ENCODE measurements at places on chromosomes 12 and 14. TPM values are rescaled to one million over a fixed set of nuclear protein-coding genes. Genes with fewer than 3 reads are reported as not detected.
A peak's percentile ranks its signal among the peaks of the same experiment; 100 is the strongest.

GRCh38 chr14:52049721-52050588, 18.9 kb downstream of the NID2 start:
- no peak for DNase-seq

- no peak for DNase-seq
These were observed 350.1 kb upstream of the ATP2B1 start for GRCh38 chr12:90058704-90059103.

GRCh38 chr12:24561882-24562770, 386.8 kb downstream of the BCAT1 start:
- DNase-seq, result peak; percentile 66

DNA sequence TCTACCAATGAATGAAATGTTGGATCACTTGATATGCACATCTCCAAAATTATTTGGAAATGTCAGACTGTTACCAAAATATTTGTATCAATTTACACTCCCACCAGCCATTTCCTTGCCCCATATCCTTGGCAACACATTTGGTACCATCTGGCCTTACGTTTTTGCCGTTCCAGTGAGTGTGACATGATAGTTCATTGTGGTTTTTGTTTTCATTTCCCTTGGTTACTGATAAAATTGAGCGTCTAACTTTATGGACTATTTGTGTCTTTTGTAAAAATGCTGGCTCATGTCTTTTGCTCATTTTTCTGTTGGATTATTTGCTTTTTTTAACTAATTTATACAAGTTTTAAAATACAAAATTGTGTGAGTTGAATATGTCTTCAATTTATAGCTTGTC, 11.0 kb downstream of the KLHDC1 start:
- DNase-seq, result no peak

- no peak for DNase-seq
These were observed 38.3 kb downstream of the TTC7B start for GRCh38 chr14:90777830-90778485.

DNA sequence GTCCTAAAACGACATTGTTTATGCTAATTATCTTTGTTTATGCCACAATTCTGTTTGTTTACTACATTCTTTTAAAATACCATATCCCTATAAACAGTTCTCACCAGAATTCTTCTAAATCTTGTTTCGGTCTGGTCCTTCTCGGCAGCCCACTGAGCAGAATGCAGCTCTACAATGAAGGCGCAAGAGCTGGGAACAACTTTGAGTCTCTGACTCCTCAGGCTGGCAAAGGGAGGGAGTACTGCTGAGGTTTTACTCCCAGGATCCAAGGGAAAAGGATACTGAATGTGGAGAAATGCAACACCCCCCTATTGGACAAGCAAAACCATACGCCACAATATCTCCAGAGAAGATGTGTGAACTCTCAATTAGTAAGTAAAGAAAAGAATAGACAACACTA, 5.4 kb downstream of the SOX5 start:
- DNase-seq, result no peak

DNA sequence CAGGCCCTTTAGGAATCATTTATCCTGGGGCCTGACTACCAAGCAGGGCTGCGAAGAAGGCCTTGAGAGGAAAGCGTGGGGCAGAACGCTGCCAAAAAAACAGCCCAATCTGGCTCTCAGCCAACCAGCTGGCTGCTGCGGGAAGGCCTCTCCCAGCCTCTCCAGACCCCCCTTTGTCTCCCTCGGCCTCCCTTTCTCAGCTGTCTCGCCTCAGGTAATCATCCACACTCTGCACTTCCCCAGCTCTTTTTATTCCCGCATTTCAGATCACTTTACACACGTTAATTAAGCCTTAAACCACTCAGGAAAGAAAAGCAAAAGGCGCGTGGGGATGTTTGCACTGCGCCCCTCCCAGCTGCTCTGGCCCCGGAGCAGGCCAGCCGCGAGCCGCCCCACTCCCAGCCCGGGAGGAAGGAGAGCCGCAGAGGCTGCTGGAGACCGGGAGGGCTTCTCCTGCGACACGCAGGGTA, 208.2 kb upstream of the FOXN3 start:
- DNase-seq, result no peak

DNA sequence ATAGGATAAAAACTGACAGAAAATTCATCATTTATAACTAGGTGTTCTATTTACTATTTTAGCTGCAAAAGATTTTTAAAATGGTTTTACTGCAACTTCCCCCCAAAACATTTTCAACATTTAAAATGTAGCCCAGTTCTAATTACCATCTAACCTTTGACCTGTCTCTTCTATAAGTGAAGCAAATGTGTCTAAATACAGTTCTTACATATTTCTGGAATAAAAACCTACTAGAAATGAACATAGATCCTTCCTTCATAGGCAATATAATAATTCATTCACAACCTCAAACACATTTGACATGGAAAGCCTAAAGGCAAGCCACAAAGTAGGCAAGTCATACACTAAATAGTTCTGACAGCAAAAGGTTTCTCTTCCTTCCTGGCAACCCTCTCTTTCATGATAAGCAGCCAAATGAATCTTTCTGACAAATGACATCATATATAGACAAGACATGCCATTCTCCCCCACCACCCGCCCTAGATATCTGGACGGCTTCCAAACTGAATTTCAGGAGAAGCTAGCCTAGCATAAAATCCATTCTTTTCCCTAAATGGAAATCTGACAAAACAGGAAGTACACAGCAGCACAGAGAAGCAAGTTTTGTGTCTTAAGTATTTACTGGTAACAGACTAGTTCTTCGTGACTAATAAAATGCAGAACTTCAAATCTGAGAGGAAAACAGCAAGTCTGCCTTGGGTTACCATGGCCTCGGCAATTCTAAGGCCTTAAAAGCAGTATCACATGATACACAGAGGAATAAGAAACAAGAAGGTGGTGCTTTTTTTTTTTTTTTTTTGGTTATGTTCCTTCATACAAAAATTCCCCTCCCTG, 17.2 kb upstream of the ARID4A start:
- DNase-seq, result no peak

DNA sequence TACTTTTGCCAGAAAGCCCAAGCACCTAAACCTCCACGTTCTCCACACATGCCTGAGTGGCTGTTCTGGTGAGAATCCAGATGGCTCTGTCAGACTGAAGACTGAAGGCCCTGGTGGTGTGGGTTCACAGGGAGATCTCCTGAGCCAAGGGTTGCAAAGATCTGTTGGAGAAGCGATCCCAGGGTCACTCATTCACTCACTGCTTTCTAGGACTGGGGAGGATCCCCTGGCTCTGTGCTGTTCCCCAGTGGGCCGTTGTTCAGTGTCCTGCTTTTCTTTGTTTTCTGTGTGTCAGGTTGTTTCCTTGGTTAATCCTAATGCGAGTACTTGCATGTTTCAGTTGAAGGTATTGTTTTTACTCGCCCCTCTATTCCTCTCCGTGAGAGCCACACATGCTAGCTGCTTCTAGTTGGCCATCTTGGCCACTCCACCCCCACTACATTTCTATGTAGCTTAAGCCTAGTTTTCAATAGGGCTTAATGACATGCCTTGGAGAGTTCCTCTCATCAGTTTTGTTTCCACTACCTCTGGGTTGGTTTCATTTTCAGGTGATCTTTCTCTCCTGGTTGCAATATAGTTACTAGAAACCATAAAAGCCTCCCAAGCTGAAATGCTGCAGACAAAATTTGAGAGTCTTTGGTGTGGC, 144.5 kb upstream of the SLC38A2 start:
- DNase-seq, result no peak

- no peak for DNase-seq
These were observed 7.8 kb upstream of the CALM1 start for GRCh38 chr14:90388982-90389381.

GRCh38 chr14:76846331-76847047, 20.3 kb downstream of the LRRC74A start:
- no peak for DNase-seq

DNA sequence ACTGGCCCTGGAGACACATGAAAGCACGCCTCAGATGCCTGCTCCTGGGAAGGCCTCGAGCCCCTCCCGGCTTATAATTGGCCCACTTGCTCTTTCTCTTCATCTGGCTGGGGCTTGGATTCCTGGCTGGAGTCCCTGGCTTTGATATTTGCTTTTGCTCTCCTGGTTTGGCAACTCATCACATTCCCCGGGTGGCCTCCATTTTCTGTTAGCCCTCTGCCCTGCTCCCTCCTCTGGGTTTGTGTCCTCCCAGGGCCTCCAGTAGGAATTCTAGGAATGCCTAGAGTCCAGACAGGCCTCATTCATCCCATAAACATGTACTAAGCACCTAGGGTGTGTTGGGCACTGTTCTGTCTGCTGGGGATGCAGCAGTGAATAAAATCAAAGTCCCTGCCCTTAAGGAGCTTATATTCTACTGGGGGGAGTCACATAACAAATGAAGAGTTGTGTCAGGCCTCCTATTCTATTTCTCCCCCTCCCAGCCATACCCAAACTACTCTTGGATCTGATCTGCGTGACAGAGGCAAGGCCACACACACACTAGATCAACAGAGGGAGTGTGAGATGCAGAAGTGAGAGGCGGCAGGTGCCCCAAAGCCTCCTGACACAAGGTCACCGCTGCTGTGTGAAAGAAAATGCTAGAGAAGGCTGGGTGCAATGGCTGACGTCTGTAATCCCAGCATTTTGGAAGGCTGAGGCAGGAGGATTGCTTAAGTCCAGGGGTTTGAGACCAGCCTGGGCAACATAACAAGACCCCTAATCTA, 21.3 kb upstream of the TSPAN9 start:
- DNase-seq, result no peak

Gene SCAF11
- 45.7 TPM for total RNA-seq

Gene LYZ
- 6.6 TPM for total RNA-seq

Gene RFX4
- total RNA-seq, result not detected

Gene TGM1
- 1.8 TPM for total RNA-seq

Gene YLPM1
- total RNA-seq, result 16.4 TPM

Gene CCDC197
- not detected for total RNA-seq

Gene OR6C2
- not detected for total RNA-seq

Gene ENDOU
- total RNA-seq, result not detected

Gene RIMBP2
- not detected for total RNA-seq

Gene KRT78
- not detected for total RNA-seq

Gene FOXA1
- total RNA-seq, result 36.6 TPM

Data from left lobe of liver (tissue), 2 donors.